Activated T-cell treated with anti-CD3 and anti-CD28 coated beads for 24 hours (primary cell): ENCODE measurements at places on chromosomes 5 and 9.

DNA sequence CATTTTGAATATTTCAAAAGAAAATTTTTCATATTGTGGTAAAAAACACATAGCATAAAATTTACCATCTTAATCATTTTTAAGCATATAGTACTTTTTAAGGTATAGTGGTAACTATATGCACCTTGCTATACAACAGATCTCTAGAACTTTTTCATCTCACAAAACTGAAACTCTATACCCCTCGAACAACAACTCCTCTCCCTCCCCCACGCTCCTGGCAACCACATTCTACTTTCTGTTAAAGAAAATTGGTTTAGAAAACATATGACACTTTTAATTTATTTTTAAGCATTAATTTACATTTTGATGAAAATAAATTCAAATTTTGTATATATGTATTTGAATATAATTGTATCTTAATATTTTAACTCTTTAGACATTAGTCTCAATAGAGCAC is 147.2 kb upstream of the EFNA5 start:
- DNase-seq, result no peak

DNA sequence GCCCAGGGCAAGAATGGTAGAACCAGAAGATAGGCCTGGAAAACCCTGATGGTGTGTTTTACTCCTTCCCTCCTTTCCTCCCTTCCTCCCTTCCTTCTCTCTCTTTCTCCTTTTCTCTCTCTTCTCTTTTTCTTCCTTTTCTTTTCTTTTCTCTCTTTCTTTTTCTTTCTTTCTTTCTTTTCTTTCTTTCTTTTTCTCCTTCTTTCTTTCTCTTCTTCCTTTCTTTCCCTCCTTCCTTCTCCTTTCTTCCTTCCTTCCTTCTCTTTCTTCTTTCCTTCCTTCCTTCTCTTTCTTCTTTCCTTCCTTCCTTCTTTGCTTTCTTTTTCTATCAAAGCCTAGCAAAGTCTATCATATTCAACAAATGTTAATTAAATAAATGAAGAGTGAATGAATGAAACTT is 24.0 kb upstream of the UBE2QL1 start:
- DNase-seq, result no peak

DNA sequence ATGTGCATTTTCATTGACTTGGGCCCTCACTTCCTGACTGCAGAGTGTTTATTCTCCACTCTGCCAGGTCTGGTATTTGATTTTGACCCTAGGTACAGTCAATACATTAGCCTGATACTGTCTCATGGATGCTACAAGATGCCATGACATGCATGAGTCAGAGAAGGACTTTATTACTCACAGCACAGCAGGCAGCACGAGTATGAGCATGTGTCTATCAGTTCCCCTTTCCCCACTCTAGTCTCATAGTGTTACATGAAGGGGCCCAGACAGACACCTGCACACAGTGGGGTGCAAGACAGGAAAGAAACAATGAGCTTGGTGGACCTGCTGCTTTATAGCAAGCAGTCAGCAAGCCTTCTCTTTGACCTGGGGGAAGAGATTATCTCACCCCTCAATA is 19.6 kb downstream of the ITGA2 start:
- no peak for DNase-seq

- DNase-seq, result peak; percentile 18
Measured at GRCh38 chr5:143355710-143356109, 47.8 kb downstream of the NR3C1 start.

GRCh38 chr5:34586117-34586885 is 69.8 kb upstream of the RAI14 start:
- no peak for DNase-seq

DNA sequence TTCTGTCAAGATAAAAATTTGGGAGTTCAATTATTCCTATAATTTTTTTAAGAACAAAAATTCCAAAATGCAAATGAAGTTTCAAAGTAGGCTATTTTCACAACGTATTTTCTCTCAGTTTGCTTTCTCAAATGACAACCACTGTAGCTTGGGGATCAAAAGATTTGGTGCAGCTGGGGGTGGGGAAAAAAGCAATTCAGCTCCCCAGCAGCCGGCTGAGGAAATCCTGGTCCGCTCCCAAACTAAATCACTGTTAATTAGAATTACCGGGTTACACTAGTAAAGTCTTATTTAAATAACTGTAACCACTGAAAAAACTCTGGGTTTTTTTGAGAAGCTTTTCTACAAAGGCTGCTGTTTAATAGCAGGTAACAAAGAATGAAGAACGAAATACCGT is 5.7 kb downstream of the NR6A1 start:
- DNase-seq, result no peak

- DNase-seq, result no peak
Measured at GRCh38 chr5:131419877-131420276, 156.0 kb downstream of the CDC42SE2 start.

DNA sequence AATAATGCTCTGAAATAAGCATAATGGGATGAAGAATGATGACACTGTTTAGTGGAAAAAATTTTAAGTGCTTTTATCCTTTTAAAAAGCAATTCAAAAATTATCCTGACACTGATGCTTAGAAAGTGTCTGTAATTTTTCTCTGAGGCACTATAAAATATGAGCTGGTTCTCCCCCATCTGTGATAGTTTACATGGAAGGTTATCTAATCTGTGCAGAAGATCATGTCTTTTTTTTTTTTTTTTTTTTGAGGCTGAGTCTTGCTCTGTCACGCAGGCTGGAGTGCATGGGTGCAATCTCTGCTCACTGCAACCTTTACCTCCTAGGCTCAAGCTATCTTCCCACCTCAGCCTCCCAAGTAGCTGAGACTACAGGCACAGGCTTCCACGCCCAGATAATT is 15.2 kb upstream of the TAF11L2 start:
- DNase-seq, result no peak

DNA sequence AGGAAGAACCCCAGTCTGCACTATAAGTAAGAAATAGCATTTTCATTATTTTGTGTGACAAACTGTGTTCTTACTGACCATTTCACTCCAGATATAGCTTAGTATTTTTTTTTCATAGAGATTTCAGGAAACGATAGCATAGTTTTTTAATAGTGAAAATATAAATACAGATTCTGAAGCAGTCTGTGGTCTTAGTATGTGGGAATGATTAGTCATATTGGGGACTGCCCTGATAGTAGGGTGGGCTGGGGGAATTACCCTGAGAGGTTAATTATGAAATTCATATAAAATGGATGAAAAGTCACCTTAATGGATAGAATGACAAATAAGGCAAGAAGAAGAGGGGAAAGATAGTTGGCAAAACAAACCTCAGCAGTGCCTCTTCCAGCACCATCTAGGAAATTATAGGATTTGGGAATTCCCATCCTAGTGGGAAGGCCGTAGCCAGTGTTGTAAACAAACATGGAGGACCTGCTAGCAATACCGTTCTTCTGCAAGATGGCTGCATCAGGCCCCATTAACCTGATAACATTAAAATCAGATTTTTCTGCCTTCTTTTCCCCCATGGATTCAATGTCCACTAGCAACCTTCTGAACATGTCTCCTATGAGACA is 23.7 kb upstream of the NR3C1 start:
- DNase-seq, result no peak
